ENCODE measurements at places on chromosomes 16 and 17.

GRCh38 chr17:70049801-70050591 lies 25.0 kb upstream of the KCNJ16 start:
- DNase-seq, result peak; percentile 7

- no peak for DNase-seq
Measured at GRCh38 chr16:87919681-87919994, 16.7 kb downstream of the CA5A start.

DNA sequence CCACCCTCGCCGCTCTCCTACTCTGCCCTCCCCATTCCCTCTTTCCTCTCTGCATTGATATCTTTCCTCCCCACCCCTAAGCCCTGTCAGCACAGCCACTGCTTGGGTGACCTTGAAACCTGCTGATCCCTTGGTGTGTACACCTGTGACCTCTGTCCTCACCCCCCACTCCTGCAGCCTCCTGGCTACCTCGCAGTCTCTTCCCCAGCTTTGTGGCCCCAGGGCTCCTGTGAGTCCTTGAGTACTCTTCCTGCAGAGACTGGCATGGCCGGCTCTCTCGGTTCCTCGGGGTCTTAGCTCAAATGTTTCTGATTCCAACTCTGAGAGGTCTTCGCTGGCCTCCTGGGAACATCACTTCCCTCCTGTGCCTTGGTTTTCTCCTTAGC lies 31.7 kb downstream of the ADCY7 start:
- no peak for DNase-seq

- DNase-seq, result no peak
Measured at GRCh38 chr17:82449131-82449882, 1.2 kb downstream of the CYBC1 start.

- DNase-seq, result no peak
Measured at GRCh38 chr17:46832331-46832821, 13.9 kb upstream of the WNT3 start.

GRCh38 chr17:21289175-21289901 lies 4.8 kb downstream of the MAP2K3 start:
- DNase-seq, result no peak

- no peak for DNase-seq
Measured at GRCh38 chr17:63693411-63694113, 6.4 kb downstream of the LIMD2 start.

- DNase-seq, result no peak
Measured at GRCh38 chr17:16920628-16921020, 51.3 kb downstream of the TNFRSF13B start.

GRCh38 chr17:45229681-45230409 lies 8.2 kb downstream of the FMNL1 start:
- DNase-seq, result no peak

DNA sequence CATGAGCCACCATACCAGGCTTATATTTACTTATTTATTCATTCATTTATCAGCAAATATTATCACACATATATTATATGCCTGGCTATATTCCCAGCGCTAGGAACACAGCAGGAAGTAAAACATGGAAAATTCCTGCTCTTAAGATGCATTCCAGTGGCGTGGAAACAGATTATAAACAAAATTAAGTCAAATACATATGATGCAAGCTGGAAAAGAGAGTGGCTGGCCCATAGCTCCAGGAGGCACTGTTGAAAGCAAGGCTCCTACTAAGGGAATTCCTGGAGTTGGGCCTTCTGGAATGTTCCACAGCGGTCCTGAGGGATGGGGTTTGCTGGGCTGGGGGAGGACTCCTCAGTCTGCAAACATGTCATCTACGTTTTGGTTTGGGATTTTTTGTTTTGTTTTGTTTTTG lies 18.4 kb downstream of the ADCY9 start:
- no peak for DNase-seq

DNA sequence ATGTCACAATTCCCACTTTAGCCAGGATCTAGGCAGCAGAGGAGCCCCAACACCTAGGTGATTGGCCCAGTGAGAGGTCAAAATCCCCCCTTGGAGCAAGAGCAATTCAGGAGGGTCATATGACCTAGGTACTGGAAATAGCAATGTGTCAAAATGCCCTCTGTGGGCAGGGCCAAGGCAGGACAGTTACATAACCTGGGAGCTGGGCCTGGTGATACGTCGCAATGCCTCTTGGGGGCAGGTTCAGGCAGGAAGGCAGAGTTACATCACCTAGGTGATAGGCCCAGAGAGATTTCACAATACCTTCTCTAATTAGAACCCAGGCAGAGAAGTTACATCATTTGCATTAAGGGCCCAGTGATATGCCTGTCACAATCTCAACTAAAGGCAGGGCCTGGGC lies 1906.3 kb downstream of the TP53TG3F start:
- no peak for DNase-seq

GRCh38 chr17:75130632-75131277 lies 787 bp downstream of the NT5C start:
- DNase-seq, result no peak

- DNase-seq, result no peak
Measured at GRCh38 chr16:3963203-3963602, 82.7 kb upstream of the CREBBP start.

GRCh38 chr16:88768071-88768783 lies 16.8 kb downstream of the PIEZO1 start:
- no peak for DNase-seq

DNA sequence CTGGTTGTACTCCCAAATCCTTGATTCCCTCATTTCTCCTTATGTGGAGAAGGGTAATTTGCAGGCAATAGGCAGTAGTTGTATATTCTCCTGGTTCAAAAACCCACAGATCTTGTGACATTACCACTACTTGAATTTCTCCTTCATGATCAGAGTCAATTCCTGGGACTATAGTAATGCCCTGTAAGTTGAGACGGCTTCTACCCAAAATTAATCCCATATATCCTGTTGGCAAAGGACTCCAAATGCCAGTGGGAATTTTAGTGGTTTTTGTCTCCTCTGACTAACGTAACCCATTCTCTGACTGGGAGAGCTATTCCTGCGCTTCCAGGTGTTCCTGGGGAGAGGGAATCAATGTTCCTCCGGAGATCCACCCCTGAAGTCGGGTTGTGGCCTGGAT lies 11.6 kb upstream of the ZNF689 start:
- DNase-seq, result no peak

DNA sequence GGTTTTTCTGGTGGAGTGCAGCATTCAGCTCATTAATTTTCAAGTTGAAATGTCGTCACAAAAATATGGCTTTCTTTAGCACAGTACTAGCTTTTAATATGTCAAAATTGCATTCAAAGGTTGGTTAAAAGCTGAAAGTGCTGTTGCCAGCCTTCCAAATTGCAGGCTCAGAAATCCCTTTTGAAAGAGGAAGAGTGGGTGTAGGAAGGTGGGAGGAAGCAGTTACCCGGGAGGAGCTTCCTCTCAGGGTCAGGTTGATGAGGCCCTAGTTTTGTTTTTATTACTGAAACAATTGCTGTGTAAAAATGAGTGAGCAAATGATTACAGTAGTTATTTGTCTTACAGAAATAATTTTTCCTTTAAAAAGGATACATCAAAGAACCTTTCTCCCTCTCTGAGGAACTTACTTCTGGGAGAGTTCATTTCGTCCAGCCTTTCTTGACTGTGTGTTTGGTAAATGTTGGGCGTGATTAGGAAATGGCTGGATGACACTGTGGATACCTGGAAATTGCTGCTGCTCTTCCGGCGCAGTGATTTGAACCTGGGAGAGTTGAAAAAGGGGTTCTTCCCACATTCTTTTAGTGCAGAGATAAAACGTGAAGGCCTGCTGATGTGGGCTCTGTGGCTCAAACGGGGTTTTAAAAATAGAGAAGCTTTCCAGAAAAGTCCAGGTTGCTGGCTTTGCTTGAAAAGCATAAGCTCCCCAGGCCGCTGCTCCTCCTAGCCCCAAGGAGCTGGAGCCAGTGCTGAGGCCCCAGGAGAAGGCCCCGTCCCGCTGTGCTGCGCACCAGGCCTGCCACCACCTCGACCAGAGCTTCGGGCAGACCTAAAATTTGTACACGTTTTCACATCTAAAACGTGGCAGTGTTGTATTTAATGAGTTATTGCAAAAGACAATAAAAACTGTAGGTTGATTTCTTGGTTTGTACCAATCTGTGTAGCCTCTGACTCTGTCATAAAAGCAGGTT lies 41.7 kb downstream of the SEC14L1 start:
- DNase-seq, result no peak

GRCh38 chr17:77924757-77925336 lies 33.7 kb upstream of the TNRC6C start:
- no peak for DNase-seq

DNA sequence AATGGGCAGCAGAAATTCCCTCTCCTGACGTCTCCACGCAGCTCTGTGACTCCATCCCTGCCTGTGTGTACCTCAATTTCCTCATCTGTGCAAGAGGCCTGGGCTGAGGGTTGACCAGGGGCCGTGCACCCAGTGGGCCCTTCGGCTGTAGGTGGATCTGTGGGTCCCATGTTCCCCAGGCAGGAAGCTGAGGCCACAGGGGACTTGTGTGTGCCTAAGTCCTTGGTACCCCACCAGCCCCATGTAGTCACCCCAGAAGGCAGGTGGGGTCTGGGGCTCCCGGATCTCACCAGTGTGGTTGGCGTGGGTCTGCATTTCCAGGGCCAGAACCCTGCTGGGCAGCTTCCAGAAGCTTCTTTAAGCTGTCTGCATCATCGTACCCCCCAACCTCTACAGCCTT lies 177.4 kb upstream of the GSE1 start:
- no peak for DNase-seq

GRCh38 chr16:4606354-4606753 lies 8.3 kb downstream of the UBALD1 start:
- no peak for DNase-seq

- peak; percentile 63 for DNase-seq
Measured at GRCh38 chr16:17364319-17365210, 106.2 kb downstream of the XYLT1 start.

GRCh38 chr17:57355090-57355859 lies 99.0 kb downstream of the MSI2 start:
- no peak for DNase-seq

GRCh38 chr16:9328411-9328810 lies 237.0 kb downstream of the HAPSTR1 start:
- no peak for DNase-seq

DNA sequence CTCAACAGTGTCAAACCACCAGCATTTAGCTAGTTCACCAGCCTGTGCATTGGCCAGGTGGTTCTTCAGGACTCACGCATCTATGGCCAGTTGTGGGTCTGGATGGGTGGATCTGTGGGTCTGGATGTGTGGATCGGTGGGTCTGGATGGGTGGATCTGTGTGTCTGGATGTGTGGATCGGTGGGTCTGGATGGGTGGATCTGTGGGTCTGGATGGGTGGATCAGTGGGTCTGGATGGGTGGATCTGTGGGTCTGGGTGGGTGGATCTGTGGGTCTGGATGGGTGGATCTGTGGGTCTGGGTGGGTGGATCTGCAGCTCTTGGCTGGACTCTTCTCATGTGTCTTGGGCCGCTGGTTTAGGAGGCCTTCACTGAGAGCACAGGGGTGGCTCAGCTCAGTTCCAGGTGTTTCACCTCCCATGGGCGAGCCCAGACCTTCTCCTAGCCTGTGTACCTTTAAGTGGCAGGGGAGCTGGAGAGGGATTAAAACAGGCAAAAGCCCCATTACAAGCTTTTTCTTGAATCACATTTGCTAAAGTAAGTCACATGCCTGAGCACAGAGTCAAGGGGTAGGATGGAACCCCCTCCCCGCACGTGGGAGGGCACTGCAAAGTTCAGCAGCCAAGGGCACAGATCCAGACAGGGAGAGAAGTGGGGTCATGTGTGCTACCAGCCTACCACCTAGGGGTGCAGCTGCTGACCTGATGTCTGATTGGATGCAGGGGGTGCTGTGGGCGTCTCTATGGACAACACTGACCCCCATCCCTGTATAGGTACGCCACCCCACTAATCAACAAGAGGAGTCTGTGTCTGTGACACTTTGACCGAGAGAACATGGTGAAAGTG lies 3.4 kb upstream of the NUBP1 start:
- DNase-seq, result no peak

GRCh38 chr17:37089956-37090355 lies 141.2 kb downstream of the AATF start:
- no peak for DNase-seq

- no peak for DNase-seq
Measured at GRCh38 chr17:15086776-15087295, 178.3 kb downstream of the PMP22 start.

DNA sequence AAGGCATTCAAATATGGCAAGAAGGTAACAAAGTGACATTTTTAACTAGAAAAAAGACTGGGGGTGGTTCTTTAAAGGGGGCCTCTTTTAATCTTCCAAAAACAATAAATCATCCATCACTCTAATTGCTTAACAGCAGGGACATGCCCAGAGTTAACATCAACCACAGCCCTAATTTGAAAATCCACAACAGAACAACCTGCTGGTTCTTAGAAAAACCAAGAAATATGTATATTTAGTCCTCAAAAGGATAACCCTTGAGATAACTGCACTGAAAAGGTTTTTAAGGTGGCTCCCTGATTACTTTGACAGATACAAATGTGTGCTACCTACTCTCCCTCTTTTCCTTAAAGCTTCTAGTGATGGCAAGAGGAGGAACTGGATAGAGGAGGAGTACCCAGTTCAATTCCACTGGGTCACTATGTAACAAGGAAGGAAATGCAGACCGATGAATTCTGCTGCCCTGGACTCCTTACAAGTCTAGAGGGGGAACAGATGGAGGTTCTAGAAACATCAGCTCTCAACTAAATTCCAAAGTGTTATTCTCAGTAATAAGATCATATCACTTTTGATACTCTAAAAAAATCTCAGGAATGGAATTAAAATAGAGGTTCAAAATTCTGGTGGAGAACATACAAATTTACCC lies 54.3 kb downstream of the N4BP1 start:
- no peak for DNase-seq

- no peak for DNase-seq
Measured at GRCh38 chr16:72024862-72025382, 16.4 kb downstream of the DHODH start.

- DNase-seq, result no peak
Measured at GRCh38 chr17:40349895-40350688, 14.4 kb downstream of the GJD3 start.

- no peak for DNase-seq
Measured at GRCh38 chr17:41906465-41907184, 12.1 kb downstream of the ACLY start.

DNA sequence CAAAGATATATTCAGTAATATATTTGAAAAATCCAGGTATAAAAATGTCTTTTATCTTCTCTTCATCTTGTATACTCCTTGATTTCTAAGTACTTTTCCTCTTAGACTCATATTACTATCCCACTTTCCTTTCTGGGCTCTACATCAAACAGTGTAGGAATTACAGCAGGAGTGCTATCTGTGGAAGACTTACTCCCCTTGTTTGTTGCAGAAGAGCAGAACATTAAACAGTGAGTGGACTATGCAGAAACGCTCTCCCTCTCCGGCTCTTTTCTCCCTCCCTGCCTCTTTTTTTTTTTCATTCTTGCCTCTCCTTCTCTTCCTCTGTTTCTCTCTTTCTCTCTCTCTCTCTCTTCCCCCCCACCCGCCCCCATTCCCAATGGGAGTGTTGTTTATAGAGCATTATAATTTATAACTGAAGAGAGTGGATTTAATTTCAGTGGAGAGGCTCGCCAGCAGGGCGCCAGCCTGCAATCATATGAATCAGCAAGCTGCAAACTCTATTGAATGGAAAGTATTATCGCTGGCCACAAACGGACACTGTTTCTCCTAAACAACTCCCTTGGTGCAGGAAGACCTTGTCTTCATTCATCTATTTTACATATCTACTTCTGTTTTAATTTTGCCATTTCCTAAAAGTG lies 242.3 kb upstream of the TBX2 start:
- DNase-seq, result no peak

- DNase-seq, result no peak
Measured at GRCh38 chr16:19014461-19014860, 30.7 kb downstream of the TMC7 start.

GRCh38 chr17:46815474-46816353 lies 2.8 kb downstream of the WNT3 start:
- DNase-seq, result no peak

Data from BJ (cell line).